ENCODE measurements at places on chromosomes 7 and 10.
A peak's percentile ranks its signal among the peaks of the same experiment; 100 is the strongest.

GRCh38 chr10:43049081-43049551, 27.8 kb upstream of the RET start:
- DNase-seq = peak; percentile 61

- DNase-seq = no peak
Observed at GRCh38 chr7:120169996-120170783, 102.8 kb upstream of the KCND2 start.

GRCh38 chr10:100506596-100507356, 12.9 kb downstream of the SEC31B start:
- DNase-seq = no peak

- no peak for DNase-seq
Observed at GRCh38 chr7:127927348-127927696, 103.9 kb downstream of the LRRC4 start.

- DNase-seq = no peak
Observed at GRCh38 chr7:106075937-106076336, 36.2 kb downstream of the SYPL1 start.

DNA sequence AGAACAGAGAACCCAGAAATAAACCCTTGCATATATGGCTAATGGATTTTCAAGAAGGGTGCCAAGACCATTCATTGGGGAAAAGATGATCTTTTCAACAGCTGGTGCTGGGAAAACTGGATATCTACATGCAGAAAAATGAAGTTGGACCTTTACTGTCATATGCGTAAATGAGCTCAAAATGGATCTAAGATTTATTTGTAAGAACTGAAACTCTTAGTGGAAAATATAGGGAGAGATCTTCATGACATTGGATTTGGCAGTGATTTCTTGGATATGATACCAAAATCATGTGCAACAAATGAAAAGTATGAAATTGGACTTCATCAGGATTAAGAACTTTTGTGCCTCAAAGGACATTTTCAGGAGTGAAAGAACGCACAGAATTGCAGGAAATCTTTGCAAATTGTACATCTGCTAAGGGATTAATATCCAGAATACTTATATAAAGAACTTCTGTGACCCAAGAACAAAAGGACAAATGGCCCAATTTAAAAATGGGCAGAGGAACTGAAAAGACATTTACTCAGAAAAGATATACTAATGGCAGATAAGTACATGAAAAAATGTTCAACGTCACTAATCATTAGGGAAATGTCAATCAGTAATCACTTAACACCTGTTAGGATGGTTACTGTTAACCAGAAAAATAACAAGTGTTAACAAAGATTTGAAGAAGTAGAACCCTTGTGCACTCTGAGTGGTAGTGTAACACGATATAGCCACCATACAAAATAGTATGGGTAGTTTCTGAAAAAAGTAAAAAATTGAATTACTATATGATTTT, 6.1 kb downstream of the DBF4 start:
- no peak for DNase-seq

DNA sequence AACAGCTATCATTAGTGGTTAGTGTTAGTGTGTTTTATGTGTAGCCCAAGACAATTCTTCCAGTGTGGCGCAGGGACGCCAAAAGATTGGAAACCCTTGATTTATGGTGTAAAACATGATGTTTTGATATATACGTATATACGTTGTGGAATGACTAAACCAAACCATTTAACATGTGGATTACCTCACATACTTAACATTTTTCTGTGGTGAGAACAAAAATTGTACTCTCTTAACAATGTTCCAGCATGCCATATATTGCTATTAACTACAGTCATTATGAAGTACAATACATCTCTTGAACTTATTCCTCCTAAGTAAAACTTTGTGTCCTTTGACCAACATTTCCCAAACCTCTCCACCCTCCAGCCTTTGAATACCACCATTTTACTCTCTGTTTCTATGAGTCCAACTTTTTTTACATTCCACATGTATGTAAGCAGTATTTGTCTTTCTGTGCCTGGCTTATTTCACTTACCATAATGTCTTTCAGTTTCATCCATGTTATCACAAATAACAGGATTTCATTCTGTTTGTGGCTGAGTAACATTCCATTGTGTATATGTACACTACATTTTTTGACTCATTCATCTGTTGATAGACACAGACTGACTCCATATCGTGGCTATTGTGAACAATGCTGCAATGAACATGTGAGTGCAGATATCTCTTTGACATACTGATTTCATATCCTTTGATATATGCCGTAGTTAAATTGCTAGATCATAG, 42.2 kb upstream of the MAGI2 start:
- no peak for DNase-seq

GRCh38 chr10:57905861-57906260, 361.8 kb downstream of the IPMK start:
- no peak for DNase-seq

DNA sequence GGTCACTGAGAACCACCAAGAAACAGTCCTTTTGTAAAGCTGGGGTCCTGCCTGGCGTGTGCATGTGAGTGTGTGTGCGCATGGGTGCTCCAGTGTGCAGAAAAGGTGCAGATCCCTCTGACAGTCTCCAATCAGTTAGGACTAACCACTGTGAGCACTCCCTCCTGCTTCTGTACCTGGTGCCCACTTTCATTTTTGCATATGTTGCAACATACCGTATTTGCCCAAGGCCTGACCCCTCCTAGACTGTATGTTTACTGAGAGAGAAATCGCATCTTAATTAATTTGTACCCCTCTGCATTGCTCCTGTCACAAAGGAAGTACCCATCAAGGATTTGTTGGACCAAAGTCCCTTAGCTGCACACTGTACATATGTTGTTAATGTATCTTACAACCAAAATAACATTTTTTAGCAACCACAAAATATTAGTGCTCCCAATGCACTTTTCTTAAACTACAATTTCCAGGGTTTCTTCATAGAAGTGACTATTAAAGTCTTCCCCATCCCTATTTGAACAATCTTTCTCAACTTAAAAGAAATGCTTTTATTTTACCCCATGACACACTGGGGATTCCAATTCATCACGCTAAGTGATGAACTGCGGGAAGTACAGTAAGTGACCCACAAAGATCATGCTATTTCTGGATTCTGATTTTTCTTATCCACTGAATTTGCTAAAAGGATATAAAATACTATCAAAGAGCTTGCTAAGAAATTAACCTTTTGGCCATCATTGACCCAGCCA, 16.6 kb downstream of the PAXIP1 start:
- DNase-seq = no peak

DNA sequence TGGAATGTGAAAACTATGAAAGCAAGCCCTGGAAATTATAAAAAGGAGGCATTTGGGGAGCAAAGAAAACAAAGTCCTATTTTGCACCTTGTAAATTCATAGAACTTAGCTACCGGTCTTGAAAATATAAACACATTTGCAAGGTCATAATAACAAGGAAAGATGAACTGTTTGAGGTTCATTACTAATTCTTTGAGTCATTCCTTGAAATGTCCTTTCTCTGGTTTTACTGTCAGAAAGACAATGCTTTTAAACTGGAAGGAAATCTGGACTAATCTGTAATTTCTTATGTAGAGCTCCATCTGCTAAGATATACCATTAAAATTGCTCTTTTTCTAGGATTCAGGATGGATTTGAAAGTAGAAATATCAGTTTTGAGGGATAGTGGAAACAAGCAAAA, 1.4 kb downstream of the ERLIN1 start:
- DNase-seq = no peak

DNA sequence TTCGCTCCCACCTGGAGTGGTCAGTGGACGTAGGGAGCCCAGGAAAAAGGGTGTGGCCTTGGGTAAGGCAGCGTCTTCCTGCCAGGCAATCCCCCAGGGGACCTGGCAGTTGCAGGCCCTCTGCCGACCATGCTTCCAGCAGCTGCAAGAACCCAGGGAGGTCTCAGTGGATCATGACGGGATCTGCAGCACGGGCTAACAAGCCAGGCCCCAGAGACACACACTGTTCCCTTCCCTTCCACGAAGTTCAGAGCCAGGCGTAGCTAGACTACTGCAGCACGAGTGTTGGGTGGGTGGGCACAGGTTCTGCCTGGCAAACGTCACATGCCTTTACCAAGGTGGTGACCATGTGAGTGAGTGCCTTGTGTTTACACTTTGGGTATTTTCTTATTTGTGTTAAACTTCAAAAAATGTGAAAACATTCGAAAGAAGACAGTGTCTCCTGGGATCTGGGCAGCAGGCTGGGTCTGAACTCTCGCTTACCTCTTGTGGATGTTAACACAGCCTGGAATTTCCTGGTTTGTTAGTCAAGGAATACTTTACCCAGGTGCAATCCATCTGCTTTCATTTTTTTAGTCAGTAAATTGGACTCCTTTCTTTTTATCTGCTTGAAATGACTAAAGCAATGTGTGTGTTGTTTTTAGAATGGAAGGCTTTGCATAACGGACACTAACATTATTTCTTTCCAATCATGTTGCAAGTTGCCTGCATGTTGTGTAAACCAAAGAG, 48.2 kb upstream of the VIPR2 start:
- DNase-seq = no peak

GRCh38 chr7:139776486-139777132, 1.2 kb downstream of the HIPK2 start:
- DNase-seq = no peak

- DNase-seq = no peak
Observed at GRCh38 chr7:116512520-116513188, 12.2 kb upstream of the CAV1 start.

- no peak for DNase-seq
Observed at GRCh38 chr7:116692401-116693308, 20.7 kb downstream of the MET start.

- no peak for DNase-seq
Observed at GRCh38 chr10:129441372-129442009, 25.6 kb upstream of the MGMT start.

DNA sequence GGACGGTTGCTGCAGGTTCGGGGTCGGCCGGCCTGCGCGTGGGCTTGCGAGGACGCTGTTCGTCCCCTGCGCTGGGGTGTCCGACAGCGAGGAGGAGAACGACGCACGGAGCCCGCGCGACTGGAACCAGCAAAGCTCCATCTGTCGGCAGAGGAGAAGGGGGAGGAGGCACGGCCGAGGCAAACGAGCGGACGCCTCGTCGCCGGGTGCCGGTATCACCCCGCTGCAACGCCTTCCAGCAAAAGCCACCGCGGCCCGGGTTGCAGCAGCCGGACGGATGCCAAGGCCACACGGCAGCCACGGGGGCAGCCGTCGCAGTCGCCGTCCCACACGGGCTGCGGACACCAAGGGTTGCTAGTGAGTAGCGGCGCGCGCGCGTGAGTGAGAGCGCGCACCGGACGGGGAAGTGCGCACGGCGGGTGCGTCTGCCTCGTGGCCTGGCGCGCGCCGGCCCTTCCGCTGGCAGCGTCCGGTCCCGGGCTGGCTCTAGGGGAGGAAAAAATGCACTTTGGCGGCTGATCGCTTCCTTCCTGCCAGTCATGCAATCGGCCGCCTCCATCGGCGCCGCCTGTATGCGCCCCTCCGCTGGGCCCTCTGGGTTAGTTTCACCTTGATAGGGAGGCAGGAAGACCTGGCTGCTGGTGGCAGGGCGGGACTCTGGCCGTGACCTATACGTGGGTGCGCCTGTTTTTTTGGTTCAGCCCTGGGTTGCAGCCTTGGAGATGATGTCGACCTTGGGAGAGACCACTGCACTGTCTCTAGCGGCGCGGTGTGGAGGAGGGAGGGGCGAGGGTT, 434 bp downstream of the STAMBPL1 start:
- DNase-seq = peak; percentile 92

- DNase-seq = no peak
Observed at GRCh38 chr10:11036424-11037011, 18.8 kb downstream of the CELF2 start.

DNA sequence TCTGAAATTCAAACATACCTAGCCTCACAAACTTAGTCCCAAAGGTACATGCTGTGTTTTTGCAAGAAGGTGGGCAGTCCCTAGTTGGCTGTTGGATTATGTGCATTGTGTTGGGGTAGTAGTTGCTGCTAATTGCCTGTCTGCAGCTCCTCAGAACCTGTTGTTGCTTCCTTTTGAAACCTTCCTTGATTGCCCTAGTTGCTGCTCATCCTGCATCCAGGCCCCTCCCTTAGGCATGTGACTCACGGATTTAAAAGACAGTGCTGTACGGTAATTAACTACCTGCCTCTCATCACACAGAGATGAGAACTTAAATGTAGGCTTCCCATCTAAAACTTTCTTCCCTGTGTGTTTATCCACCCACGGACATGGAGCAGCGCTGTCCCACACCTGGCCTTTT, 67.7 kb downstream of the BMPR1A start:
- no peak for DNase-seq

- DNase-seq = no peak
Observed at GRCh38 chr7:50985096-50985495, 202.4 kb upstream of the GRB10 start.

DNA sequence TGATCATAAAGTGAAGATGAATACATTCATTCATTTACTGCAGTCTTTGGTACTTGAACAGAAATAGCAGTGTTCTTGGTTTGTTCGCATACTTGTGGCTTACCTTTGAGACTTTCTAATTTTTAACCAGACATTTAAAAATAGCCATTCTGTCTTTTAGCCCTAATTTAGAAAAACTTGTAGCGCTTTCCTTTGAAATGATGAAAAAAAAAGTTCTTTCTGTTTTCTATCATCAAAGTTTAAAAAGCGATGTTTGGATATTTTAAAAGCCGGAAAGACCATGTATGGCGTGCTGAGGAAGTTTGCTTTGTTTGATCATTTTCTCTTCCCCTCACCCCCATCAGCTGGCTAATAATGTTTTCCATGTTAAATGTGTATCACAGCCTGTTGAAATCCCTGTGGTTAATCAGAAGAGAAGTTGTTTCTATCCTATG, 116.3 kb downstream of the CUX1 start:
- no peak for DNase-seq

DNA sequence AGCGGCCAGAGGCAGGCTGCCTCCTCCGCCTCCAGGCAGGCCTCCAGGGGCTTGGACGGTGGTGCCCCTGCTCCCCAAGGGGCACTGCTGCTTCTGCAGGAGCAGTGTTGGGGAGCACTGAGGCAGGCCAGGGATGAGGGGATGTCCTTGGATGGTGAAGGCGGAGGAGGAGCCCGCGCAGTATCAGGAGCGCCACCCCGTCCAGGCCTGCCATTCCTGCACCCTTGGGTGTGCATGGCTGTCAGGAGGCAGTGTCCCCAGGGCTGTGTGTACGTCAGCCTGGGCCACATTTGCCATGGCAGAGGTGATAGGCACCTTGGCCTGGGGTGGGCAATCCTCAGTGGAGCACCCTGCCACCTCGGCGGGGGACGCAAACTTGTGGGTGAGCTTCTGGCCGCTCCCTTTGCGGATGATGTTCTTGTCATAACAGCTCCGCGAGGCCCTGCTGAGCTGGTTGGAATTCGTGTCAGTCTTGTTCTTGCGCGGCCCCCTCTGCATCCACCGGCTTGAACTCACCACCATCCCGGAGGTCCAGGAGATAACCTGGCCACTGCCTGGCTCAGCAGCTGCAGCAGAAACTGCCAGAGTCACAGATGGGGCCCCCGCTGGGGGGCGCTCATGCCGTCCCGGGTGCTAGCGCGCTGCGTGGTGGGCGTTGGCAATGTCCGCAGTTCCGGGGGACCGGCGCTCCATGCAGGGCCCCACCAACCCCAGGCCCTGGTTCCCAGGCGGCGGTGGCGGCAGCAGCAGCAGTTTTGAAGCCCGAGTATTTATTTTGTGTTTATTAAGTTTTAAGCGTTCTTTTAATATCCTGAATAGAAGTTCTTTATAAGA, 182.3 kb upstream of the ADCY1 start:
- DNase-seq = no peak

Measured in cardiac septum (tissue), 1 donor.